H1 (cell line): ENCODE measurements at places on chromosomes 5 and 9.
A peak's percentile ranks its signal among the peaks of the same experiment; 100 is the strongest.

DNA sequence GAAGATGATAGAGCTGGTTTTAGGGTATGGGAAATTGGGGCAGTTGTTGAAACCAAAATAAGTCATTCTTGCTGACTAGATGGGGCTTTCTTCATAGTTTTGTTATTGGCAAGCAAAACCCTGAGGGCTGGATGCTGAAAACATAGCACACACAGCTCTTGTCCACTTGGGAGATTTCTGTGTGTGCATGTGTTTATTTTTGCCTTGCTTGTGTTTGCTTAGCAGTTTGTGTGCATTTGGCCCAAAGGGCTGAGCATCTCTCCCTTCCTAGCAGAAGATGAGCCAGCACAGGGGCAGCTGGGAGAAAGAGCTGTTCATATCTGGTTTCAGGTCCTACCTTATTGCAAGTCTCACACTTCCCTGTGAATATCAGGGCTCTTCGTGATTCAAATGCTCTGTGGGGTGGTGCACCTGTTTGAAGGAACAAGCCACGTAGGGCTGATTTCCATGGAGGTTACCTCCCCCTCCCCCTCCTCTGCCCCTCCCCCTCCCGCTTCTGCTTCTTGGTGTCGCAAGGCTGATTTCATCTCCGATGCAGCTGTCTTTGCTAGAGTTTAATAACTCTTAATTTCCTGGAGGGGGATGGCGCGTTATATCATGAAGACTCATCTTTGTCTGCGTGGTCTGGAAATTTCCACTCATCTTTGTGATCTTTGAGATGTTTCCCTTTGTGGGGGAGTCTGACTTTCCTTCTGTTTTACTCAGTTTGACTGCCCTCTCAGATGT is 296.5 kb downstream of the ARHGAP26 start:
- DNase-seq: no peak

DNA sequence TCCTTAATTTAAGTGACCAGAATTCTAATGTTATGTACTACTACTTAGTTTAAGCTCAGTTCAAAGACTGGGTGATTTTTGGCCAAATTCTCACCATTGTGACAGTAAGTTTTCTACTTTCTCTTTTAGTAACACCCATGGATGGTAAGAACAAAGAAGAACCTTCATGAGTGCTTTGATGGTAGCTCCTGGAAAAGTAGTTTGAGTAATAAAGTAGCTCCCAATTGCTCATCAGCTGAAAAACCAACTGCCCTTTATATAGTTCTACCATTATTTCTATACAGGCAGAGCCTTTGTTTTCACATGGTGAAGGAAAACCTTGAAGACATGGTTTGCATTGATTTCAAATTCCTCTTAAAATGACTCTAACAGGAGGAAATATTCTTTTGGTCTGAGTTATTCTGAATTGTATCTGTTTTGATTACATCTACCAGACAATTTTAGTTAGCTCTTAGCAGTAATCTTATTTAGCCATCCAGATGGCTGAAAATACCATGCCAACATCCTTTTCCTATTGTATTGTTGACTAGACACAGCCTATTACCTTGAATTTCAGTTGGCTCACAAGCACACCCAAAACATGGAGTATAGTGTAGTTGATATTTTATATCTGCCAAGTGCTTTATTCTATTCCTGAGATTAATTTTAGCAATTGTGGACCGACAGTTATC is 23.7 kb upstream of the STARD4 start:
- DNase-seq: no peak

DNA sequence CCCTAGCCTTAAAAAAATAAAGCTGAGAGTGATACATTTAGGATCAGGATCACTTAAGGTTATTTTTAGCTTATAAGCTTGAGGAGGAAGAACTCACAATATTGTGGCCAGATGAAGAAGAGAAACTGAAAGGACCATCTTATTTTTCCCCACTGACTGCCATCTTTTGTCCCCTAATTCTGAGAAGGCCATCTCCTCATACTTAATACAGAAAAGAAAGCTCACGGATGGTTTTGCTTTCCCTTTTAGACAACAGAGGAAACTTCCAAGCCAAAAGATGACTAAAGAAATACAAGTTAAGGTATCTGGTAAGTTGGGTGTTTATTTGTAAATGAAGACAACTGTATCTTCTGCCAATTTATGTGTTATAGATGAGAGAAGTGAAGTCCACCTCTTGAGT is 36.4 kb downstream of the ERAP1 start:
- no peak for DNase-seq

- DNase-seq: peak; percentile 78
Measured at GRCh38 chr9:22010866-22011625, 1.9 kb upstream of the CDKN2B start.

DNA sequence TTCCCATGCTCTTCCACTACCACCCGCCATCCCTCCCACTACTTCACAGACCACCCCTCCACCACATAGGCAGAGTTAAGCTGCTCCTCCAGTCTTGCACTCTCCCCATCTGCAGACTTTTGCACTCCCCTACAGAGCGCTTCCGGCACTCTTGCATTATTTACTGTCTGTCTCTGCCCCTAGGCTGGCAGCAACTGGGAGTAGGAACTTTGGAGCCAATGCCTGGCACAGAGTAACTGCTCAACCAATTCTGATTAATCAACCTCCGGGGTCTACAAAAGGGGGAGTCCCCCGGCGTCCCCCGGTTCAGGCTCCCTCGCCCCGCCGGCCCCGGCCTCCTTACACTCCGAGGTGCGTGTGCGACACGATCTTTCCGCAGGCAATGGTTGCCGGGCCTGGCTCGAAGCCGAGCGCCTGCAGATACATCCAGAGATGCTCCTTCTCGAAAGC is 498 bp downstream of the HAUS6 start:
- DNase-seq: no peak

DNA sequence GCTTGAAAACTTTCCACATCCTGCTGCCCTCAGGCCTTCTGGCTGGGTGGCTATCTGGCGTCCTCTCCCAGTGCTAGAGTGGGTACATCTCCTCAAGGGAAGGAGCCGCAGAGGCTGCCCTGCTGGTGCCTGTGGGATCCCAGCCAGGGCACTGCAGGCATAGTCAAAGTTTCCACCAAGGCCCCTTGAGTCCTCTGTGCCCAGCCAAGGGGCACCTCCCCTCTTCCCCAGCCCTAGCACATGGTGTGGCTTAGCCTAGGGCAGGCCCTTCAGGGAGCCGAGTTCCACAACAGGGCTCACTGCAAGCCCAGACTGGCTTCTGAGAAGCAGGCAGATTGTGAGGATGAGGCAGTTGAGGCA is 103.2 kb downstream of the RGS3 start:
- no peak for DNase-seq

GRCh38 chr9:82024908-82025307 is 36.3 kb downstream of the SPATA31D1 start:
- DNase-seq: no peak

DNA sequence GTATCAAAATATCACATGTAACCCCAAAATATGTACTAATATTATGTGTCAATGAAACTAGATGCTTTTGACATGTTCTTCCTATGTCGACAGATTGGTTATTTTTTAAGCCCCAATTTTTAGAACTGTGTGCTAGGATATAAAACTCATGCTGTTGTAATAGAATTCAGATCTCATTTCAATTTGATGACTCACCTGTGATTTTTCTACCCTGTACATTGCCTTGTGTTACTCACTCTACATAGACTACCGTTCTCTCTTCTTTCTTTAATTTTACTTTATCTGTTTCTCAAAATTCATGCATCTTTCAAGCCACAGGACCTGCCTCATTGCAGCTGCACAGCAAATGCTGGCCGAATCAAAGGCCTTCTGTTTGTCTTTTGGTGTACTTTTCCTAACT is 284.5 kb downstream of the MAT2B start:
- DNase-seq: no peak

DNA sequence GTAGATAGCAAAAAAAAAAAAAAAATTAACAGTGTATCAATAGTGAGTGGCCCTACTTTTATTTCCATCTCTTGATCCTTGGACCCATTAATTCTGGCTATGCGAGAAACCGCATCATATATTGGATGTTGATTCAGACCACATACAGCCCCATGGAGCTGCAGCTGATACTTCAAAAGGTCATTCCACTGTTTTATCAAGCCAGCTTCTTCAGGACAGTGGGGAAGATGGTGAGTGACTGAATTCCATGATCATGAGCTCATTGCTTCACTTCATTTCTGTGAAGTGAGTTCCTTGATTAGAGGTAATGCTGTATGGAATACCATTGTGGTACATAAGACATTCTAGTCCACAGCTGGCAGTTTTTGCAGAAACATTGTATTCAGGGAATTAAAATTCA is 222.9 kb upstream of the MEF2C start:
- no peak for DNase-seq

- no peak for DNase-seq
Measured at GRCh38 chr5:113098378-113098777, 121.8 kb downstream of the DCP2 start.

DNA sequence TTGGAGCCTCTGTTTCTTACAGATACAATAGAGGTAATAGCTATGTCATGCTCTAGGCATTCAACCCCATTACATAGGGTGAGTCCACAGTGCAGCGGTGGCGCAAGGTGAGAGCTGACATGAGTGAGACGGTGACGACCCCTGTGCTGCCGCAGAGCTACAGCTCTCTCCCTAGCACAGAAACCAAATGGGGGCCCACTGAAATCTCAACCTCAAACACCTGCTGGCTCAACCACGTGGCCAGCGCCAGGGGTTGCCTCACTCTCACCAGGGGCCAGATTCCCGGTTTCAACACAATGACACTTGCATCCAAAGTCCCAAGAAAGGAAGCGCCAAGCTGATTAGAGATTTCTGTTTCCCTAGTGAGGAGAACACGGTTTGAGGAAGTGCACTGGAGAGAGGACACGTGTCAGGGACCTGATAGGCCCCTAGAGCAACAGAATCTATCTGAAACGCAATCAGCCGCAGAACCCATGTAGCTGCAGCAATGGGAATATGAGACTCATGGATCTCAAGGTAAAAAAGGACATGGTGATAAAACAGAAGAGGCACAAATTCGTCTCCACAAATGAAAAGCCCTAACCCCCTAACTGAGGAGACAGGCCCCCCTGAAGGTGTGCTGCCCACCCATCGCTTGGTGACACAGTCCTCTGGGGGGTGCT is 114.3 kb downstream of the CRB2 start:
- no peak for DNase-seq

- no peak for DNase-seq
Measured at GRCh38 chr5:143194206-143194605, 209.3 kb downstream of the NR3C1 start.

GRCh38 chr5:179733772-179734126 is 1.1 kb downstream of the MAML1 start:
- DNase-seq: no peak

DNA sequence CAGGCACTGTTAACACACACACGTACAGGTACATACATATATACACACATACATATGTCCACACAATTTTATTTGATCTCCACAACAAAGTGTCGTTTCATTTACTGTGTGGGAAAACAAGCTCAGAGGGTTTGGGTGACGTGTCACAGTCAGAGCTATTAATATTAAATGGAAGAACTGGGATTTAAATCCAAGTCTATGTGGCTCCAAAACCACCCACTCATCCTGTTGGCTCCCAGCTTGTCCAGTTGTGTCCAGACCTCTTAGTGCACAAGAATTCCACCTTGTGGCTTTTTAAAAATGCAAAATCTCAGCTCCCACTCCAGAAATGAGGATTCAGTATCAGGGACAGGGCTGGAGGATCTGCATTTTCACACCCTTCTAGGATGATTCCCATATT is 52.3 kb upstream of the PTPDC1 start:
- no peak for DNase-seq

GRCh38 chr9:133948131-133948530 is 44.0 kb downstream of the VAV2 start:
- no peak for DNase-seq

- no peak for DNase-seq
Measured at GRCh38 chr9:77575785-77576184, 72.3 kb downstream of the GNA14 start.

DNA sequence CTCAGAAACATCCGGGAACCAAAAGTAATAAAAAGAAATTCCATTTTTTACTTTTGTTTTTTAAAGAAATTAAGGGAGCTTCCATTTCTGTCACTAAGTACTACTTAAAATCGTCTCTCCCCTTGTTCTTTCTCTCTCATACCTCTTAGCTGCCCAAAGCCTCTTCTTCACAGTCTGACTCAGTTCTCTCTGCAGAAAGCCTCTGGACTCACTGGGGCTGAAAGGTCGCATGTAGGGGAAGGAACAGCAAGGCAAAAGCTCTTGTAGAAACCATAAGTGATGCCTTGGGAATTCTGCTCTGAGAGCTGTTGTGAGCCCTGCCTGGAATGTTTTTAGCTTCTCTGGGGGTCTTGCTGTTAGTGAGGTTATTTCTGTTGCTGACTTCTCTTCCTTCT is 100.8 kb upstream of the RANBP3L start:
- DNase-seq: no peak

DNA sequence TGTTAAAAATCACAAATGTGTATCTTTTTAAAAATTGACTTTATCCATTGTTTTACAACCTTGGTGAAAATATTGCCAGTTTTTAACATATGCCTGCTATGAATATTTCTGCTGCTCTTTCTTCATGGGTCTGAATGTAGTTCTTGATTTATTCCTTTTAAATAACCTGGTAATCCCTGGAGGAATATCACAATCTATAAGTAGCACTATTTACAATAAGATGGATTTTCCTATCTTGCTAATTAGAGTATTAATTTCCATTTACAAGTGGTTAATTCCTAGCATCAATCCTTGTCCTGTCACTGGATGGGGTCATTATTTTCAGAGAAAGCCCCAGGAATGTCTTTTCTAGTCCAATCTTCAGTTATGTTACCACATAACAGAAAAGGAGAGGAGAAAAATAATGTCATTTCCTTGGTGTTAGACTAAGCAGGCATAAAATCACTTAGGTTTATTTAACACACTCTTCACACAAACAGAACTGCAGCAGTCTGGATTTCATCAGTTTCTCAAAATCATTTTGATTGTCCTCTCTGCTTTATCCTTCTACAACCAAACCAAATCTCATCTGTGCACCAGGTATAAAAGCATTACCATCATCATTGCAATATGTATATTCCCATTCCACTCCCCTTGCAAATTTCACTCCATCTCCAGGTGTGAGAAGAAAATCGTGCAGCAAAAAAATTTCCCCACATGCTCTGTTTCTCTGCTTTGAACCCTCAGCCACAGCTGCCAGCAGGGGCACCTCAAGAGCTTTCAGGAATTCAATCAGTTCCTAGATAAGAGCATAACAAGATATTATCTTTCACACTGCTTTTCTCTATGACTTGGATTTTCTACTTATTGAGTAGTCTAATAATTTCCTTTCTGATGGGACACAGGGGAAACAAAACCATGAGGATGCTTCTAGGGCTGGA is 204.1 kb downstream of the SEC61B start:
- DNase-seq: no peak

DNA sequence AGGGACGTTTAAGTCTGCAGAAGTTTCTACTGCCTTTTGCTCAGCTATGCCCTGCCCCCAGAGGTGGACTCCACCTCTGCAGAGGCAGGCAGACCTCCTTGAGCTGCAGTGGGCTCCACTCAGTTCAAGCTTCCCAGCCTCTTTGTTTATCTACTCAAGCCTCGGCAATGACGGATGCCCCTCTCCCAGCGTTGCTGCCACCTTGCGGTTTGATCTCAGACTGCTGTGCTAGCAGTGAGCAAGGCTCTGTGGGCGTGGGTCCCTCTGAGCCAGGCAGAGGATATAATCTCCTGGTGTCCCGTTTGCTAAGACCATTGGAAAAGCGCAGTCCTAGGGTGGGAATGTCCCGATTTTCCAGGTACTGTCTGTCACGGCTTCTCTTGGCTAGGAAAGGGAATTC is 2188.5 kb upstream of the WWC1 start:
- no peak for DNase-seq
